KBM-7 (cell line): ENCODE measurements at places on chromosomes 4 and X.

DNA sequence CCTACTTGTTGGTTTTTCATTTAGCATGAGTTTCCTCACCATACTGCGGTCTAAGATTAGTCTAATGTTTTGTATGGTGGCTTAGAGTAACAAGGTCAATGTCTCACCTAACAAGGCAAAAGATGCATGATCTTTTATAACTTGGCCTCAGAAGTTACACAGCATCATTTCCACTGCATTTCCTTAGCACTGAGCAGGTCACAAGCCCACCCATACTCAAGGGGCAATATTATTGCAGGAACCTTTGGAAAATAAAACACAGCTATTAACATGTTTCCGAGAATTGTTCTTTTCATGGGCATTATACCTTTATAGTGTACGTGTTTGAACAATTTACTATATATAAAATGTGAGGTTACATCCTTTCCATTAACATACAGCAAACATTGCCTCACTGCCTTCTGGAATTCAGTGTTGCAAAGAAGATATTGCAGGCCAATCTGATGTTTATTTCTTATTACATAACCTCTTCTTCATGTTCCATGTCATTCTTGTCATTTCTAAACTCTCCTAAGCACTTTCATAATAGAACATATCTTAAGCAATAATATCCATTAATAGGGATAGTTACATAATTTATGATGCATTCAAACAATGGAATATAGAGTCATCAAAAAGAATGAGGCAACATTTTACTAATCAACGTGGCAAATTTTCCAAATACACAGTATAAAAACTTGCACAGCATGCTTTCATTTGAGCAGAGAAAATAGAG is 153.8 kb downstream of the AREG start:
- DNase-seq = no peak

DNA sequence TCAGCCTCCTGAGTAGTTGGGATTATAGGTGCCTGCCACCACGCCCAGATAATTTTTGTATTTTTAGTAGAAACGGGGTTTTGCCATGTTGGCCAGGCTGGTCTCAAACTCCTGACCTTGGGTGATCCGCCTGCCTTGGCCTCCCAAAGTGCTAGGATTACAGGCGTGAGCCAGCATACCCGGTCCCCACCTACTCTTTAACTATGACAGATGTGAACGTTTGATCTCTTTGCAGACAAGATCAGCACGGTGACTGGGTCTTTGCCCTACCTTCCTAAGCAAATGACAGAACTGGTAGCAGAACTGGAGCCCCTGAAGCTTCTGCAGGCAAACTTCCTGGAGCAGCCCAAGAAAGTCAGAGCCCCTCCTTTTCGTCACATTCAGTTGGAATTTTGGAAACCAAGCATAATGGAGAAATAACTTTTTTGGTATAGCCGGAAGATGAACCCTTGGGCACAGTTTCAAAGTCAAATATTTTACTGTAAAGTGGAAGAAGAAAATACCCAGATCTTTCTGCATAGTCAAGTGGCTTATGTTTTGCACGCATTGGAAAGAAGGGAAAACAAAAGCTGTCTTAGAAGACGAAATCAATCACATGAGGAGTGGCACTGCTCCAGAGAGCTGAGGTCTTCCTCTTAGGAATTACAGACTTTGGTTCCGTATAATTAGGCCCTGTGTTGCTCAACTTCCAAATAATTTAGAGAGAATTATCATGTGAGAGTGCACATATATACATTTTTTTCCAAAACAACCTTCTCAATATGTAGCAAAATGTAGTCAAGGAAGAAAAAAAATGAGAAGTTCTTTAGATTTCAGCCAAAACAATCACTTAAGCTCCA is 90.6 kb downstream of the SORBS2 start:
- no peak for DNase-seq

GRCh38 chr4:75141162-75141561 is 208.2 kb downstream of the PARM1 start:
- no peak for DNase-seq

- DNase-seq = no peak
Observed at GRCh38 chrX:110194977-110195376, 122.9 kb downstream of the AMMECR1 start.

DNA sequence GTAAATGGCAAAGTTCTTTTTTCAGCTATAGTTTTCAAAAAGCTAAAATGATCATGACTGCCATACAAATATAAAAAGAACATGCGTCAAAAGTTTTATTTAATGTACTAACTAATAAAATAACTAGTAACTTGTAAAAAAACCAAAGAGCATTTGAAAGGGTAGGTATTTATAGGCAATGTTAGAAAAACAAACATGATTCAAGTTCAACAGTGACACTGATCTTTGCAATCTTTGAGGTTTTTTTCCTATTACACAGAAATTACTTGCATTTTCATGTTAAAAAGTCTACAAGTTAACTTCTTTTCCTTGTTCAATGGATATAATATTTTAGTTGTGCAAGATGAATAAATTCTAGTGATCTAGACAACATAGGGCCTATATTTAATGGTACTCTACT is 72.3 kb upstream of the GRID2 start:
- DNase-seq = no peak

DNA sequence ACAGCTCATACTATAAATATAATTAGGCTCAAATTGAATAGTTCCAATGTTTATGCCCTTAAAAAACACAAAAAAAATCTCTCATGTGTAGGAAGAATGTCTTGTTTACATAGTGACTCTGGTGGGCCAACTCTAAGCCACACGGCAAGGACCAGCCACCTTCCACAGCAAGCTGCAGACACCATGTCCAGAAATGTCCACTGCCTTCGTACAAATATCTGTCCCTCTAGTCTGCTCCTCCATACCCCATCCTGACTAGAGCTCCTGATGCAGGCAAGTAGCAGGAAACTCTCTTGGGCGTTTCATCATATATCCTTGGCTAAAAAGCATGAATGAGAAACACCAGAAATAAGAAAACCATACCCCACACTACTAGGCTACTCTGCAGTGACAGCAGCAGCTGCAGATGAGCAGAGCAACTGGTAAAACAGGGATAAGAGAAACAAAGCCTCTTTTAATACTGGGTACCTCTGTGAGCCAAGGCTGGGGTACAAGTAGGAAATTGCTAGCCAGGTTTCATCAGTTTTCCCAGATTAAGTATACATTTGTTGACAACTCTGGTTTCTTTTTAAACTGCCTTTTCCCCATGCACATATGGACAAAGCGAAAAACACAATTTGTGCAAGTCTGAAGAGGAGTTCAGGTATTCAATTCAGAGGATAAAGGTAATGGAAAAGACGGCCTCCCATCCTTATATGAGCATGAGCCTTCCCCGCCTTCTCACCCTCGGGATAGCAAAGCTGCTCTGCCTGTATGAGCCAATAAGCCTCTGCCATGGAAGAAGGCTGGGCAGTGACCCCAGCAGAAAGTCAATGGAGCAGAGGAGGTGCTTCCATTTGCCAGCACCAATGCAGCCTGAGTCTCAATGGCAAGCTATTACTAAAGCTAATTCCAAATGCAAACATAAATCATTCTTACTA is 245.4 kb downstream of the DCLK2 start:
- DNase-seq = no peak

- DNase-seq = no peak
Observed at GRCh38 chrX:41002026-41002425, 83.2 kb upstream of the USP9X start.

DNA sequence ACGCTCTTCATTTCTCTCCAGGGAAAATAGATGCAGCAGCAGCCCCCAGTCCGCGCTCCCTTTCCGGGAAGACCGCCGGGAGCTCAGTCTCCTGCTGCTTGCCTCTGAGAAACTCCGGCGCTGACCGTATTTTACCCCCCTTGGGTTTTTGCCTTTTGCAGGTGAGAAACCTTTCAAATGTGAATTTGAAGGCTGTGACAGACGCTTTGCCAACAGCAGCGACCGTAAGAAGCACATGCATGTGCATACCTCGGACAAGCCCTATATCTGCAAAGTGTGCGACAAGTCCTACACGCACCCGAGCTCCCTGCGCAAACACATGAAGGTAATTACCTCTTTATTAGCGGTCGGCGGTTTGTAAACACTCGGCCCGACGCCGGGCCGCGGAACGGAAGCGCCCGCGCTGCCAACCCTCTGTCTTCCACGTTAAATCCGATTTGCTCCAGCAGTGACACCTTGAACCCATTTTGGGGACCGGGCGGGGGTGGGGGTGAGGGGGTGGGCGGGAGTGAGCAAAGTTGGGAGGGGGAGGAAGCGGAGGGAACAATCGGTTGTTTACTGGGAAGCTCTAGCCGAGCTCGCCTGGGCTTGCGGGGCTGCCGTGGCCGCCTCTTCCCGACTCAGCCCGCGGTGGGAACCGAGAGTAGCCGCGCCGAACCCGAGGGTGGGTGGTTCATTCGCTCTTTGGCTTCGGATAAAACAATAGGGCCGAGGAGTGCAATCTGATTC is 3.0 kb downstream of the ZIC3 start:
- no peak for DNase-seq

- DNase-seq = peak; percentile 79
Observed at GRCh38 chr4:155442267-155443105, 65.7 kb upstream of the MAP9 start.

DNA sequence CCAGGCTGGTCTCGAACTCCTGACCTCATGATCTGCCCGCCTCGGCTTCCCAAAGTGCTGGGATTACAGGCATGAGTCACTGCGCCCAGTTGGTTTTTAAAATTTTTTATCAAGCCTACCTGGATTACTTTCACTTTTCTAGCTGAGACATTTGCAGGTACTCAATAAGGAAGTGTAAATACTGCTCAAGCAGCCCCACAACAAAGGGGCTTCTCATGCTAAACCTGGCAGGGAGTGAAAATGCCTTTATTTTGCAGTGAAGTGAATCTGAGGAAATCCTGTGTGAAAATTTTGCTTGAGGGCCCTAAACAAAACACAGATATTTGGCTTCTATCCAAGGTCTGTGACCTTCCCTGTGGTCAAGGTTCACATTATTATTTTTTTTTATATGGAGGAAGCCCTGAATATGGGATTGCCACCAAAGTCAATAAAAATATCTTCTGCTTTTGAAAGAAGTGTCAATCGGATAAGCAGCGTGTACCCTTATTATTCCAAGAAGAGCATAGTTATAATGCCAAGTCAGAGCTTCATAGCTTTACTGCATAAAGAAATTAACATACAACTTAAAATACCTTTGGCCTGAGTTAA is 481.0 kb downstream of the SH2D1A start:
- DNase-seq = no peak

DNA sequence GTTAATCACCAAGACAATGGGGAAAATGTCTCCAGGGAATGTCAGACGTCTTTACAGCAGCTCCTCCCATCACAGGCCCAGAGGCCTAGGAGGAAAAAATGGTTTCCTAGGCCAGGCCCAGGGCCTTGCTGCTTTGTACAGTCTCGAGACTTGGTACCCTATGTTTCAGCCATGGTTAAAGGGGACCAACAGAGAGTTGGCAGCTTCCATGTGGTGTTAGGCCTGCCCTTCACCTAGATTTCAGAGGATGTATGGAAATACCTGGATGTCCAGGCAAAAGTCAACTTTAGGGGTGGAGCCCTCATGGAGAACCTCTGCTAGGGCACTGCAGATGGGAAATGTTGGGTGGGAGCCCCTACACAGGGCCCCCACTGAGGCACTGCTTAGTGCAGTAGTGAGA is 38.5 kb downstream of the ABCG2 start:
- no peak for DNase-seq

GRCh38 chr4:43943998-43944397 is 504.6 kb downstream of the KCTD8 start:
- DNase-seq = no peak

- no peak for DNase-seq
Observed at GRCh38 chr4:186036976-186037581, 31.9 kb upstream of the TLR3 start.

GRCh38 chr4:5821665-5822358 is 71.1 kb downstream of the CRMP1 start:
- DNase-seq = no peak

- peak; percentile 66 for DNase-seq
Observed at GRCh38 chr4:159018062-159018629, 84.7 kb upstream of the RAPGEF2 start.

GRCh38 chr4:139756391-139757180 is 91.0 kb downstream of the MGST2 start:
- no peak for DNase-seq

DNA sequence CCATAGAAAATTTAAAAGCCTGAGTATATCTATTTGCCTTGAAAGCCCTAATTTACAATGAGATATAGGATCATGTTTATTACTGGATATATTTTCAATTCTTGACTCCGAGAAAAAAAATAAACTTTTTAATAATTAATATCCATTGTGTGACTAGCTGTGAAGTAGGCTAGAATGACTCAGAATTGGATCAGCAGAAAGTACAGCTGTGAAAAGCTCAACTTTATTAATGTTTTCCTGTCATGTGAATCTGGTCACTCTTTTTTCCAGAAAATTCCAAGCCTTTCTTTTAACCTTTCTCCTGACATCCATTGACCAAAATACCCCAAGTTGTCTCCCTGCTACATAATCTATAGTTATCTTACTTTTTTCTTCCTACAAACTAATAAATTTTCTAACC is 171.8 kb upstream of the PACRGL start:
- no peak for DNase-seq

GRCh38 chr4:38765382-38765781 is 17.4 kb downstream of the TLR10 start:
- no peak for DNase-seq

- peak; percentile 76 for DNase-seq
Observed at GRCh38 chr4:82293304-82293703, 80.5 kb downstream of the HNRNPD start.

- DNase-seq = no peak
Observed at GRCh38 chrX:100494646-100495370, 84.7 kb upstream of the PCDH19 start.
